Right atrium auricular region (tissue), 2 donors: ENCODE measurements at places on chromosomes 2 and 18. TPM values are rescaled to one million over a fixed set of nuclear protein-coding genes. Genes with fewer than 3 reads are reported as not detected.

- H3K4me3 ChIP-seq, result no peak overlapping the region
- no peak overlapping the region for H3K27ac ChIP-seq
- H3K36me3 ChIP-seq, result peaks cover 17% of the 10 kb centered on the region
- H3K27me3 ChIP-seq, result no peaks in the 10 kb centered on the region
- H3K4me1 ChIP-seq, result no peaks in the 10 kb centered on the region
These were observed 9.6 kb downstream of the RPL37A start for GRCh38 chr2:216508229-216508628.

- no peaks in the 10 kb centered on the region for H3K36me3 ChIP-seq
- H3K4me1 ChIP-seq, result no peaks in the 10 kb centered on the region
- DNase-seq, result no peak
These were observed 175.3 kb upstream of the THUMPD2 start for GRCh38 chr2:39954346-39954745.

DNA sequence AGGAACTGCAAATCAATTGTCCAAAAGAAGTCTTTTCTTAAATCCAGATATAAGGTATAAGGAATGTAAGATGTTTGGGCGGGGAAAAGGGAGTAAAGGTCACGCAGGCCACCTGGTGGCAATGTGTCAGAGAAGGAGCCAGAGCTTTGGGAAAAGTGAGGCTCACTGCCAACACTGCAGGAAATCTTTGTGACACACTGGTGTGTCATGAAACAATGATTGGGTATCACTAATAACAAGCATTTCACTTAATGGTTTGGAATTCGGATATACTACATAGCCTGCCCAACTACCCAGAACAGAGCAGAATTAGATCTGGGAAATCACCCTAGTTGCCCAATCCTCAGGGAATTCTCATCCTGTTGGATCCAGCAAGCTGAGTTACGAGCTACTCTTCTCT, 61.0 kb downstream of the RBMS1 start:
- H3K27ac ChIP-seq, result peak overlapping the region; percentile 1
- no peaks in the 10 kb centered on the region for H3K36me3 ChIP-seq
- H3K27me3 ChIP-seq, result no peaks in the 10 kb centered on the region
- no peak for DNase-seq
- H3K4me3 ChIP-seq, result no peak overlapping the region
- H3K4me1 ChIP-seq, result no peaks in the 10 kb centered on the region

- no peaks in the 10 kb centered on the region for H3K27me3 ChIP-seq
- H3K4me1 ChIP-seq, result no peaks in the 10 kb centered on the region
- no peaks in the 10 kb centered on the region for H3K36me3 ChIP-seq
- DNase-seq, result no peak
These were observed 59.4 kb downstream of the ADD2 start for GRCh38 chr2:70708376-70709199.

GRCh38 chr2:190511104-190511503, 23.4 kb downstream of the NEMP2 start:
- no peaks in the 10 kb centered on the region for H3K27me3 ChIP-seq
- DNase-seq, result no peak
- no peak overlapping the region for H3K27ac ChIP-seq
- no peak overlapping the region for H3K4me3 ChIP-seq

DNA sequence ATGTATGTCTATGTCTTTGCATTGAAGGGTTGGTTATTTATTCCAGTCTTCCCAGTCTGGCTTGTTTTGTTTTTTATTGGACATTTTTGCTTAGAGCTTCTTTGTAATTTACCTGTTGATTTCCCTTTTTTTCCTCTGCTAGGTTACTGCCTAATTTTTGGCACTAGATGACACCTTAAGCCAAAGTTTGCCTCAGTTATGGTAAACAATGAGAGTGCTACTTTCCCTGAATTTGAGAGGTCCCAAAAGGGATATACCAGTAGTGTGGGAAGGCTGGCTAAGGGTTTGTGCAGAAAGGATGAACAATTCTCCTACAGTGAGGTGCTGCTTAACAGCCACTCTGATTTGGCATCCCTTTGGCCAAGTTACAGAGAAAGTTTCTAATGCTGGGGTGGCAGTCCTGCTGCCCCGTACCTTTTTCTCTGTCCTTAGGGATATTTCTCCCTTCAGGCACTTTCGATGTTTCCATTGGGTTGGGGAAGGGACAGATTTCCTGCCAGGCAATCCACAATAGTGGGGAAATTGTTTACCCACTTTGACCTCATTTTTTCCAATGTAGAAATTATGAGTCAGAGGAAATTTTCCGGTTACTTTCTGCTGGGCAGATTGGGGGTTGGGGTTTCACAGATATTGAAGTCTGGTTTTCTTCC, 354.9 kb downstream of the PTPRM start:
- no peaks in the 10 kb centered on the region for H3K36me3 ChIP-seq
- DNase-seq, result no peak
- no peak overlapping the region for H3K4me3 ChIP-seq

- DNase-seq, result no peak
- no peak overlapping the region for H3K27ac ChIP-seq
- H3K27me3 ChIP-seq, result no peaks in the 10 kb centered on the region
- H3K36me3 ChIP-seq, result no peaks in the 10 kb centered on the region
These were observed 131.0 kb downstream of the ATL2 start for GRCh38 chr2:38246105-38246504.

DNA sequence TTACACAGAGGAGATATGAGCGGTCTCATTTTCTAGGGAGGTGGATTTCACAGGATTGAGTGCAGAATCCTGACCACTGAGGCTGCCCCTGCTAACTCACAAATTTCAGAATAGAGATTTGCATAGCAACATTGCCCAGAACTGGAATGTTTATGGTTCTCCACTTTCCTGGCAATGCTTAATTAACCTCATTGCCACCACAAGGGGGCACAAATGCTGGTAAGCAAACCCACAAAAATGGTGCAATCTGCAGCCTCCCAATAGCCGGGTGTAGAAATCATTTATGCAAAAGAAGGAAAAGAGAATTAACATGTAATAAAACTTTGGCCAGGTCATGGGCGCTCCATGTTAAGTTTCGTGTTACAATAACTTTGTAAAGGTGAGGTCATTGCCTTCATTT, 112.4 kb downstream of the CYRIA start:
- H3K36me3 ChIP-seq, result peaks cover 13% of the 10 kb centered on the region
- H3K27me3 ChIP-seq, result no peaks in the 10 kb centered on the region
- H3K27ac ChIP-seq, result no peak overlapping the region
- H3K4me3 ChIP-seq, result no peak overlapping the region
- no peak for DNase-seq
- no peaks in the 10 kb centered on the region for H3K4me1 ChIP-seq

DNA sequence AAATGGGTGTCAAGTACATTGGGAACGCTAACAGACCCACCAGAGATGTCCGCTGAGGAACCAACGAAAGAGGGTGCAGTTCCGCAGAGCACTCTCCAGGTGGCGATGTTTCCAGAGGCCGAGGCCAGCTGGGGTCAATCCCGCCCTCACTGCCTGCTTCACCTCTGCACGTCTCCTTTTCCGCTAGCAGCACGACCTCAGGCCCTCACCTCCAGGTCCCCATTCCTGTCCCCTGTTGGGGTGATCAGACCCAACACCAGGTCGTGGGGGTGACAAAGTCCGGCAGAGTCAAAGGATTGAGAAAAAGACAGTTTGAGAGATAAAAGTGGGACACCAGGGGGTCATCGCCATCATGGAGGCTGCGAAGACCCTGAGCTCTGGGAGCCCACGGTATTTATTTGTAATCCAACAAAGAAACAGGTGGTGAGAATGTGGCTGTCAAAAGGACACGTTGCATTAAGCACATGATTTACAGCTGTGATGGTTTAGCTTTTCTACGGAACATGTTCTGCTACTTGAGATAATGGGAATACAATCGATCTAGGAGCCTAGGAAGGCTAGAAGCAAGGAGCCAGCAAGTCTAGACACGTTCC, 27.3 kb downstream of the ZAP70 start:
- no peak overlapping the region for H3K27ac ChIP-seq
- H3K4me3 ChIP-seq, result no peak overlapping the region
- H3K4me1 ChIP-seq, result no peaks in the 10 kb centered on the region

DNA sequence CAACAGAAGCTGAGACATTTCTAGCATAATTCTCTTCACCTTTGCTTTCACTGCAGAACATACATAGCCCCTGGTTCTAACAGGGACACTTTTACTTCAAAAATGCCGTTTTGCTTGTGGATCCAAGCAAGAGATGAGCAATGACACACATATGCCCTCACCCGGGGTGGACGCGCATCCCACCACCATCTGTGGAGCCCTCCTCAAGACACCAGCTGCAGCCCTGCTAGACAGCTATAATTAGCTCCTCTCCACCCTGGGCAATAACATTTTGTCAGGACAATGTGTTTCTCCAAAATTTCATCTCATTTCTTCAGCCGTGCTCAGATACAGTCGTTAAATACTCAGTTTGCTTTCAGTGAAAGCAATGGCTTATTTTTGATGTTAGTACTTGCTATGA, 368.7 kb upstream of the RAB6C start:
- H3K27me3 ChIP-seq, result no peaks in the 10 kb centered on the region
- H3K27ac ChIP-seq, result no peak overlapping the region
- no peak overlapping the region for H3K4me3 ChIP-seq
- no peak for DNase-seq
- no peaks in the 10 kb centered on the region for H3K36me3 ChIP-seq

- H3K36me3 ChIP-seq, result peaks cover 27% of the 10 kb centered on the region
- no peaks in the 10 kb centered on the region for H3K27me3 ChIP-seq
- H3K27ac ChIP-seq, result no peak overlapping the region
These were observed 62.4 kb downstream of the KCMF1 start for GRCh38 chr2:85033388-85033787.

- peaks cover 8% of the 10 kb centered on the region for H3K4me1 ChIP-seq
- no peak overlapping the region for H3K4me3 ChIP-seq
- no peaks in the 10 kb centered on the region for H3K36me3 ChIP-seq
- H3K27me3 ChIP-seq, result no peaks in the 10 kb centered on the region
These were observed 23.3 kb downstream of the LDLRAD4 start for GRCh38 chr18:13241893-13242175.

DNA sequence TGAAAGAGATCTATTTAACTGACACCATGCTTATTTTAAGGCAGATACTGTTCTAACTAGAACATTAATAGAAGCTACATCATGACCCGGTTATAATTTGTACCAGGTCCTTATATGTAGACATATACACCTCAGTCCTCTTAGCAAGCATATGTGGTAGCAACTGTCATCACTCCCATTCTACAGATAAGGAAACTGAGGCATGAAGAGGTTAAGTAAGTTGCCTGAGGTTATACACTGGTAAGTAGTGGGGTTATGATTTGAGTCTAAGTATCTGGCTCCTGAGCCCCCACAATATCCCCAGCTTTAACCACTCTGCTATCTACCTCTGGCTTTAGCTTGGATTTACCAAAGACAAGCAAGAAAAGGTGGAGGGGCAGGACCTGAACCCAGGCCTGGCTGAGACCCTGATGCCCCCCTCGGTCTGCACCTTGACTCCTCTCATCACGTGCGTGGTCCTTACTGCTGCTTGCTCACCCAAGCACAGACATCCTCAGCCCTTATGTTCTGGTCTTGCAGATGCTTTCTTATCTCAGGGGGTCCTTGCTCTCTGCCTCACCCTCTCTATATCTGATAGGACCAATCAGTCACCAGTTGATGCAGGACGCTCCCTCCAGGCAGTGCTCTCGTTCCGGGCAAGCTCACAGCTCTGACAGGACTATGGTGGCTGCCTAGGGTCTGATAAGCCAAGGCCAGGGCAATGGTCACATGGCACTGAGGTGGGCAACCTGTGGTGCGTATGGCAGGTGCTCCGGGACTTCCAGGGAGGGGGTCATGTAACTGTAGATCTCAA, 4.0 kb downstream of the DYSF start:
- no peaks in the 10 kb centered on the region for H3K4me1 ChIP-seq
- no peaks in the 10 kb centered on the region for H3K27me3 ChIP-seq
- no peak overlapping the region for H3K4me3 ChIP-seq

DNA sequence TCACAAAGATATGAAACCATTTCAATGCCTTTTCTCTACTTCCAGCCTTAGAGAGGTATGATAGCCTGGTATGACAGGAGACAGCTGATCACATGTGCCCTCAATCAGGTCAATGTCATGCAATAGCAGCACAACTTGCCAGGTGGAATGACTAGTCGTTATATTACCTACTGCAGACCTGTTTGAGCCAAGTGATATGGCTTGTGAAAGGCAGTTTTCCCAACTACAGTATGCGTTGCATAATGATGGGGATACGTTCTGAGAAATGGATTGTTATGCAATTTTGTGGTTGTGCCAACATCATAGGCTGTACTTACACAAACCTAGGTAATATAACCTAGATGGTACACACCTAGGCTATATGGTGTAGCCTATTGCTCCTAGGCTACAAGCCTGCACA, 262.8 kb downstream of the ICOS start:
- no peak overlapping the region for H3K4me3 ChIP-seq
- H3K36me3 ChIP-seq, result no peaks in the 10 kb centered on the region
- no peaks in the 10 kb centered on the region for H3K27me3 ChIP-seq
- H3K4me1 ChIP-seq, result no peaks in the 10 kb centered on the region

GRCh38 chr2:99840831-99841230, 301.6 kb downstream of the AFF3 start:
- no peaks in the 10 kb centered on the region for H3K4me1 ChIP-seq
- H3K27me3 ChIP-seq, result no peaks in the 10 kb centered on the region
- H3K27ac ChIP-seq, result no peak overlapping the region
- no peak overlapping the region for H3K4me3 ChIP-seq
- no peaks in the 10 kb centered on the region for H3K36me3 ChIP-seq

The EVX2 gene
- total RNA-seq, result not detected

The PAX8 gene
- 1.2 TPM for total RNA-seq

The KCNS3 gene
- 13.7 TPM for total RNA-seq

The RAB6D gene
- total RNA-seq, result not detected

The BMP10 gene
- total RNA-seq, result 1.9 TPM

The PDIA6 gene
- 94.4 TPM for total RNA-seq
